NCI-H1417 treated with DMSO at 0.1 percent for 48 hours (cell line): ENCODE measurements at places on chromosomes 12 and 14.

DNA sequence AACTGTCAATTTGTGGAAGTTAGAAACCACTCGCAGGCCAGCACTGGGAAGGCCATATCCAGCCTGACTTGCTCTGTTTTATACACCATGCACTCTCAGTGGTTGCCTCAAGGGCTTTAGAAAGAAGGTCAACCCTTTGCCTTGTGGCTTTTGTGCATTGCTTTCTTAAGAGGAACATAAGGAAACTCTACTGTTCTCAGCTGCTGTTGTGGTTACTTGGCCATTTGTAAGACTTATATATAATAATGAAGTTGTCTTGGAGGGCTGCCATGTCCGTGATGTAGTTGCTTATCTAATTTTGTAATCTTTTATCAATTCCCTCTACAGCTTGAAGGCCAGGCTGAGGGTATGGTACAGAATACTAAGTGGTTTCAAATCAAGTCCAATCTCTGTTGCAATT lies 637.8 kb downstream of the DIO2 start:
- no peak for DNase-seq

- no peak for DNase-seq
Observed at GRCh38 chr12:131555197-131555846, 155.6 kb upstream of the SFSWAP start.

DNA sequence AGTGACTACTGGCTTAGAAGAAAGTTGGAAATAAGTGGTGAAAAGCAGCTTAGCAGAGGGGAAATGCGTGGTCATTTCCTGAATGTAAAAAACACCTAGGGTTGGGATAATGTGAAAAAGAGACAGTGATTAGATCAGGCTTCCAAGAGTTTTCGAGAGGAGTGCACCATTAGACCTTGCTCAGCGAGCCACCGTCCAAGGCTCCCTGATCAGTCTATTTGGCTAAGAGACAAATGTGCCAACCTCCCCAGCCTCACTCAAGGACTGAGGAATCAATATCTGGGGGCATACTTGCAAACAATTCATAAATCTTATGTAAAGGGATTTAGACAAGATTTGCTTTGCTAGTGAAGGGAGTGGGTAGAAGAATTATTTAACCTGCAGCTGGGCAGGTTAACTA lies 594.5 kb downstream of the NRXN3 start:
- no peak for DNase-seq

GRCh38 chr12:105992849-105993740 lies 145.7 kb downstream of the NUAK1 start:
- DNase-seq, result no peak

GRCh38 chr12:84069699-84070098 lies 842.9 kb downstream of the SLC6A15 start:
- no peak for DNase-seq

- no peak for DNase-seq
Observed at GRCh38 chr12:103431387-103431786, 64.4 kb downstream of the C12orf42 start.

- DNase-seq, result no peak
Observed at GRCh38 chr12:1047898-1048660, 57.1 kb downstream of the ERC1 start.

GRCh38 chr14:24235804-24236688 lies 3.3 kb downstream of the GMPR2 start:
- no peak for DNase-seq

GRCh38 chr12:66235626-66236281 lies 46.7 kb downstream of the IRAK3 start:
- DNase-seq, result no peak

GRCh38 chr12:114735680-114736374 lies 51.9 kb upstream of the TBX3 start:
- no peak for DNase-seq

DNA sequence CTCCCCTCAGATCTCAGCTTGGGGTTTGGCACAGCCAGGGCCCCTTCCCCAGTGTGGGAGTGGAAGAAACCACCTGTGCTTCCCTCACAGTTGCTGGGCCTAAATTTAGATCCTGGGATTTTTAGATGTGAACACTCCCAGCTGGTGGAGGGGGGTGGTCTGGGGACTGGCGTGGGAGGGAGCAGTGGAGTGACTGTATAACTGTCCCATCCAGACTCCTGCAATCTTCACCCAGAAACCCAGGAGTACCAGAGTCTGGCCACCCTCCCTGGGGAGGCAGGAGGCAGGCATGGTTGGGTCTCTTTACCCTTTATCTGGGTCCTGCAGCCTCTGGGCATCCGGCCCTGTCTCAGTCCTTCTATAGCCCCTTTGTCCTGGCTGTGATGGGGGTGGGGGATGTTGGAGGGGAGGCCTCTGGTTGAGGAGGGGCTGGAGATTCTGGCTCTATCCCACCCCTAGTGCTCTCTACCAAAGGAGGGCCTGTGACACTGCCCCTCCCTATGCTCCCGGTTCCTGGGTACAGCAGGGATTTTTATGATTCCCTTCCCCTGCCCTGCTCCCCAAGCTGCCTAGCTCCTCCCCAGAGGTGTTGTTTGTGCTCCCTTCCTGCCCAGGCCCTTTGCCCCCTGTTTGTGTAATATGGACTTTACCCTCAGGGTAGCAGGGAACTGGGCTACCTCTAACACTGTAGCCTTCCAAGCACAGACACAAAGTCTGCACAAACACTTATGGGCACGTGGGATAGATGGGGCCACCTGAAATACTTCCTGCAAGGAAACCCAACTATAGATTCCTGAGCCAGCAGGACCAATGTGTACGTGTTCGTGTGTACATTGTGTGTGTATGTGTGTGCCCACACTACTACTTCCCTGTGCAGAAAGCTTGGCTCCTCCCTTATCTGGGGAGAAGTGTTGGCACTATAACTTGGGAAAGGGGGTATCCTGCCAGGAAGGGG lies 1.7 kb downstream of the ERBB3 start:
- DNase-seq, result no peak

- no peak for DNase-seq
Observed at GRCh38 chr12:15688202-15688736, 100.9 kb downstream of the EPS8 start.

DNA sequence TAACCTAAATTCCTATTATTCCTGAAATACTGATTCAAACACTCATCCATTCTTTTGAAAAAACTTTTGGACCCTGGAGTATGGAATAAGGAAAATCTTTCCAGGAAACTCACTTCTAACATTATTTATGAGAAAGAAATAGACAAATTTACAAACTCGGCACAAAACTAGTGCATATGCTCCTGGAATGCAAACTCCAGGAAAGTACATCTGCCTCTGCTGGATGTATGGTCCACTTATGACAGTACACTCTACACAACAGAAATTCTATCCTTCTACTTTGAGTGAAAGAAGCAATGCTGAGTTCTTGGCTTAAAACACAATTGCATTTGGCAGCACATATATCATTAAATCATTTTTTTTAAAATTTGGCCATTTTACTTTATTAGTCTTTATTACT lies 700.5 kb upstream of the STXBP6 start:
- DNase-seq, result no peak

- no peak for DNase-seq
Observed at GRCh38 chr12:124338448-124338847, 43.6 kb downstream of the RFLNA start.

DNA sequence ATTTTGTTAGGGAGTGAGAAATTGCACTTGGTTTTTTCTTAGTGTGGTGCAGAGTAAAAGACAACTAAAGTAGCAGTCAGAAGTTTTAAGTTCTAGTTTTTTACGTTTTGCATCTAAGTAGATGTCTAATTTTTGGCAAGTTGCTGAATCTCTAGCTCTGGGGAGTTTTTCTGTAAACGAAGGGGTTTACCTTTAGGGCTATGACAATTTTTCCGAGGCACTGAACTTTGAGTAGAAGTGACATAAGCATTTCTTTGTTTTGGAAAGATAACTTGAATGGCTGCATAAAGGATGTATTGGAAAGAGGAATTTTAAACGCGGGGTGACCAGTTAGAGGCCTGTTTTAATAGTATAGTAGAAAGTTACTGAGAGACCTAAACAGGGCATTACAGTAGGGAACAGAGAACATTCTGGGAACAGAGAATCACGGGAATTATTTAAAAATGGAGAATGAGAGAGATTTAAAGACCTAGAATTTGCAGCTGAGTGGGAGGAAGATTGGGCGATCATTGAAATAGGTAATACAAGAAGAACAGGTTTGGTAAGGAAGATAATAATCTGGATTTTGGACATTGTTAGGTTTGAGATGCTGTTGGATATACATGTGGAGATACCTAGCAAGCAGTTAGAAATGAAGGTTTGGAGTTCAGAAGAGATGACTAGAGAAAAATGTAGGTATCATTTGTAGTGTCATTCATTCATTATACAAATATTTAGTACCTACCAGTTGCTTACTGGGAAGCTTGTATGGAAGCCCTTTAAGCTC lies 1.2 kb downstream of the ZNF410 start:
- no peak for DNase-seq

DNA sequence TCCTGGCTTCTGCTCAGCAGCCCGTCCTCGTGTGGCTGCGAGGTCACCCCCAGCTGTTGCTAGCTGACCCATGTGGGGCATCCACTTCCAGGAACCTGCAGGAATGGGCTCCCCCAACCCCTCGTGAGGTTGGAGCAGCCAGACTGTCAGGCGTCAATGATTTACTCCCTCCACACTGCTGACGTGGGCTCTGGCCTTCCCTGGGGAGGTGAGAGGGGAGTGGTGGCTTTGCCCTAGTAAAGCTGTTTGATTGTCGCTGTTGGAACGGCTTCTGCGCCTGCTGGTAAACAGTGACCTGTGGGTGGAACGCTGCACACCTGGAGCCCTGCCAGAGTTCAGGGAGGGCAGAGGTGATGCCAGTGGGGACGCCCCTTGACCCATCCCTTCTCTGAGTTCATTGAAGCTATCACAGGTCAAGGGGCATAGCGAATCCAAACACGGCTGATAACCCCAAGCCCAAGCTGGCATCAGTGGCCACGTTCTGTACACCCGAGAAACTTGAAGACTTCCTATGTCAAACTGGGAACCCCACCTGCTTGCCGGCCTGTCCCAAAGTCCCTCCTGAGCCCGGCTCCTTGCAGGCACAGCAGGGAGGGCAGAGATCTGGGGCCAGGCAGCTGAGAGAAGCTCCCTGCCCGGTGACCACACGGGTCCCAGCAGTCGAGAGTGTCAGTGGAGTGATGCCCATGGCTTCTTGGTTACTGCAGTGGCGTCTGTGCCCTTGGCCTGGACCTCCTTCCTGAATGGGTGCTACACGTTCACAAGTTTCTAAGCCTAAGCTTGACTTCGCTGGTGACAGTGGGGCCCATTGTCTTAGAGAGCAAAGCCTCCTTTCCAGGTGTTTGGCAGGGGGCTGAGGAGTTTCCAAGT lies 2.7 kb downstream of the ASPG start:
- no peak for DNase-seq

DNA sequence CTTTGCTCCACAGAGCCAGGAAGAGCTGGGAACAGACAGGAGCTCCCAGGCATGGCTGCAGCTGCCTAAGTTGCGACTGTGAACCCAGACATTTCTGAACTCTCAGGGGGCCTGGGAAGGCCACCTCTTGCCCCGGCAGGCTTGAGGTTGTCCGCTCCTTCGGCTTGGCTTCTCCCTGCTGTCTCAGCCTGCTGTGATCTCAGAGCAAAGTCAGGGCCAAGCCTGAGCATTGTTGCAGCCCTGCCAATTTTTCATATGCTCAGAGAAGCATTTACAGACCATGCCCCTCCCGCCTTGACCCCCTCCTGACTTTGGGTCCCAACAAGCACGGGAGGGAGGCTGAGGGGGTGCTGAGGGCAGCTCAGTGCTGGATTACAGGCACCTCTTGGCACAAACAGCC lies 1439.1 kb upstream of the FLRT2 start:
- no peak for DNase-seq

GRCh38 chr14:91342206-91342760 lies 75.3 kb downstream of the CCDC88C start:
- no peak for DNase-seq

GRCh38 chr12:94305130-94305957 lies 154.3 kb downstream of the CEP83 start:
- DNase-seq, result no peak

DNA sequence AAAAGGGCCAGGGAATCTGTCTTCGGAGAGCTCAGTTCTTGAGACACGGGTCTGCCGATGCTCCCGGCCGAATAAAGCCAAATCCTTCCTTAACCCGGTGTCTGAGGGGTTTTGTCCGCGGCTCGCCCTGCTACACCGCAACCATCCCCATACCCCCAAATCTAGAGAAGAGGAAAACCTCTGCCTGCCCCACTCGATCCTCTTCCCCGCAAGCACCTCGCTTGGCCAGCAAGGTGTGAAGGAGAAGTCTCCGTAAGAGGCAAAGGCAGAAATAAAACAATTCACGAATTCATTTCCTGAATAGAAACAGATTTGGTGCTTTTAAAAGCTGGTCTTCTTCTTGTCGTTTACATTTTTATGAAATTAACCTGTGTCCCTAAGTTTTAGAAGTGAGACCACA lies 67.3 kb upstream of the GALNT9 start:
- DNase-seq, result no peak

DNA sequence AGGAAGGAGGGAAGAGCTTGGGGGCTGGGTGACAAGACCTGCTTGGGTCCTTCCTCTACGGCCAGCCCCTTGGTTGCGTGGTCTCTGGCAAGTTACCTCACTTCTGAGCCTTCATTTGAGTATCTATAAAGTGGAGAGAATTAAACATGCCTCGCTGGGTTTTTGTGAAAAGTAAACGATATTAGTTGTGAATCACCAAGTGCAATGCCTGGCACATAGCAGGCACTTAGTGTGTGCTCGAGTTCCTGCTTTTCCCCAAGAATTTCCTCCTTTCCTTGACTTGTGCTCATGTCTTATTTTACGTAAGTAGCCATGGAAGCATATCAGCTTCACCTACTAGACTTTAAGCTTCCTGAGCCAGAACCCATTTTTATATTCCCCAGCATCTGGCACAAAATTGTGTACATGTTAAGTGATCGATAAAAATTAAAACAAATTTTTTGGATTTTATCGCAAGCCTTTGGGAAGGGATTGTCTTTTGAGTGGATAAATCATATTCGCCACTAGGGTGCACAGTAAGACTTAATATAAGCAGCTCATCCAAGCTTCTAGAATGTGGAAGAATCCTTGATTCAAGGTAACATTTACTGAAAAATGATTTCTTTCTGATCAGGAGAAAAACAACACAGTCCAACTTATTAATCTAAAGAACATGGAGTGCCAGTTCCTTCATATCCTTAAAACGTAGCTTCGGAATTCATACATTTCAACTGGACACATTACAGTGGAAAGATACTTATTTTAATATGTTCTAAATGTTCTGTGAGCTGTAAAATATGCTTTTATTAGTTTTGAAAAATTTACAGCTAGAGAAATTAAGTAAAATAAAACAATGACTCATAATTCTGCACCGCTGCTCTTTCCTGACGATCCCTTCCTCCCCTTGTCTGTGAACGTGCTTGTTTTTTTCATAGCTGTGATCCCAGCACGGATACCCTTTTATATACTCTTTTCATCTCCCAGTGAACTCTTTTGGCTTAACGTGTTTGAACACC lies 62.0 kb downstream of the SLC25A47 start:
- DNase-seq, result no peak

- DNase-seq, result no peak
Observed at GRCh38 chr12:80413462-80413861, 30.6 kb upstream of the PTPRQ start.
